Activated T-helper 1 cell treated with anti-CD3 and anti-CD28 coated beads, Interleukin-2, amount 50 U/mL, for 16 hours (primary cell): ENCODE measurements at places on chromosomes 7 and 10.
A peak's percentile ranks its signal among the peaks of the same experiment; 100 is the strongest.

GRCh38 chr7:50739744-50740435 lies 42.8 kb downstream of the GRB10 start:
- peak; percentile 38 for DNase-seq

DNA sequence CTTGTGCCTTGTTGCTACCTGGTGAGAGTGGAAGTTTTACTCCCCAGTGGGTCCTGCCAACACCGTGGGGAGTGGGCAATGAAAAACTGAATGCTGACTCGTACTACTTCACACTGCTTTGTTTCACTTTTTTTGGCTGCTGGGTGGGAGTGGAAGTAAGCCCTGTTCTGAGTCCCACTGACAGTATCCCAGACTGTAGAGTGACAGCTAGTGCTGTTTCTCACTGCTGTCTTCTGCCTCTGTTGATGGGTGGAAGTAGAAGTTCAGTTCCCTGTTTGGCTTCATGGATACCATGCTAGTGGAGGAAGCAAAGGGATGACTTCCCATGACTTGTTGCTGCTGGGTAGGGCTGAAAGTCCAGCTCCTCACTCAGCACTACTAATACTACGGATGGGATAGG lies 98.4 kb downstream of the STK31 start:
- DNase-seq = no peak

GRCh38 chr10:119651514-119652360 lies 557 bp downstream of the BAG3 start:
- DNase-seq = peak; percentile 22

GRCh38 chr7:106752367-106752766 lies 91.4 kb upstream of the CCDC71L start:
- no peak for DNase-seq

DNA sequence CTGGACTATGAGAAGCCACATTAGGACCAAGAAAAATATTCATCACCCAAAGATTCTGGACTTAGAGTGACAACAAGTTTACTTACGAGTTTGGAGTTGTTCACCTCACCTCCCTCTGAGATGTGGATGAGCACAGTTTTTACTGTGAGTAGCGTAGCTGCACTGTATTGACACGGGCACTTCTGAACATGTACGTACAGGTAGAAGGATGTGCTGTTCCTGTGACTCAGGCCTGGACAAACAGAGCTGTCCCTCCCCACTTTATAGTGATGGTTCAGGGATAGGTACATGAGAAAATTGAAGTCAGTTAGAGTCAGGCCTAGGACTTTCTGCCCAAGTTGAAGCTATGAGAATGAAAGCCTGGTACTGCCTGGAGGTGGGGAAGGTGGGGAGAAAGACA lies 80.9 kb upstream of the DYNC1I1 start:
- DNase-seq = no peak

GRCh38 chr7:47578579-47579270 lies 3.2 kb downstream of the TNS3 start:
- DNase-seq = no peak

- DNase-seq = no peak
Measured at GRCh38 chr10:50579491-50580261, 44.1 kb downstream of the SGMS1 start.

GRCh38 chr7:112405286-112405685 lies 45.0 kb upstream of the IFRD1 start:
- DNase-seq = no peak

- DNase-seq = no peak
Measured at GRCh38 chr10:13990392-13990805, 340.3 kb downstream of the FRMD4A start.

DNA sequence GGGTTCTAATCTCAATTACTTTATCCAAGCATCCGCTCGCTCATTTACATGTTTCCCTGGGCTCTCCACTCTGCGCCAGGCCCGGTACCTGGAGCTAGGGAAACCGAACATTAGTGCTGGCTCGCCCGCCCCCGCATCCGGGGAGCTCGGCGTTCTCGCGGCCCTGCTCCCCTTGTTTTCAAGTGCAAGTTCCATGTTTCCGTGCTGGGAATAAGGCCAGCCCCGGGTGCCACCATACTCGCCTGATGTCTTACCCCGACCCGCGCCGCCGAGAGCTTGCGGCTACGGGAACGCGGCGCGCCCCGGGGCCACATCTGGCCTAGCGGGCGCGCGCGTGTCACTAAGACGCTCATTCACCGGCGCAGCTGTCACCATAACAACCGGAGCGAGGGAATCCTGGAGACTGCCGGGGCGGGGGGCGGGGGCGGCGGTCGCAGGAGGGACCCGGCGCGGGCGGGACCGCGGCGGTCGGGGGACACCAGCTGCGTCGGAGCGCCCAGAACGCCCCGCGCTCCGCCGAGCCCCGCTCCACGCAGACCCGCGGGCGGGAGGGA lies at the start of gene NEURL1:
NEURL1 (plus strand) TSS at position 344 of the 554 bp plus-strand sequence. CDS start 683 bp downstream, outside the sequence.
- DNase-seq = no peak

- no peak for DNase-seq
Measured at GRCh38 chr10:126691456-126691855, 21.0 kb upstream of the C10orf90 start.

DNA sequence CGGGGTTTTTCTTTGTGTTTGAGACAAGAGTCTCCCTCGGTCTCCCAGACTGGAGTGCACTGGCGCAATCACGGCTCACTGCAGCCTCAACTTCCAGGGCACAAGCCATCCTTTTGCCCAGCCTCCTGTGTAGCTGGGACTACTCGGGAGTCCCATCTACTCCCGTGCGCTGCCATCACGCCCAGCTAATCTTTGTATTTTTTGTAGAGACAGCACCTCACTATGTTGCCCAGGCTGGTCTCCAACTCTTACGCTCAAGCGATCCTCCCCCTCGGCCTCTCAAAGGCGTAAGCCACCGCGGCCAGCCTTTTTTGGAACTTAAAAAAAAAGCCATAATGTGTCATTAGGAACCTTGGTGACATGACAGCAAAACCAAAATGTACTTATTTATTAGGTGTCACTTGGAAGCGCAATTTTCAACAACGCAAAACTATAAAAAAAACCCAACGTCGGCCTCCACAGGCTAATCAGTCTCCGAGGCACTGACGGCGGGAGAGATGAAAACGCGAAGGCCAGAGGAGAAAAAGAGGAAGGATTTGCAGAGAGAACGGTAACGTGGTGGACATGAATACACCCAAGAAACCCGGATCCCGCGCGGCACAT lies 911 bp upstream of the HNRNPH3 start:
- DNase-seq = no peak

DNA sequence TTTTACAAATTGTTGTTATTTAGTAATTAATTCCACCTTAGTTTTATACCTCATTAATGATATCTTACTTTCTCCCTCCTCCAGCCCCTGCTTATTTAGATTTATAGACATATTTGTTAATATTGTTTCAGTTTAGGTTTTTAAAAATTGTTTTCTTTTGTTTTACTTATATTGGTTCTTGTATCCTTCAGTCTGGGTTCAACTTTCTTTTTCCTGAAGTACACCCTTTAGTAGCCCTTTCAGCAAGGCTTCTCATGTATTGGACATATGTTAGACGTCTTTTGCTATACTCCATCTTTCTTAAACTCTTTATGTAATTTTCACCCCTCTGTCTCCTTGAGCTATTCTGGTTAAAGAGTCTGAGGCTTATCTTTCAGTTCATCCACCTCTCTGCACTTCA lies 12.8 kb upstream of the POU6F2 start:
- no peak for DNase-seq

- DNase-seq = no peak
Measured at GRCh38 chr10:60003651-60004523, 97.5 kb upstream of the CCDC6 start.

DNA sequence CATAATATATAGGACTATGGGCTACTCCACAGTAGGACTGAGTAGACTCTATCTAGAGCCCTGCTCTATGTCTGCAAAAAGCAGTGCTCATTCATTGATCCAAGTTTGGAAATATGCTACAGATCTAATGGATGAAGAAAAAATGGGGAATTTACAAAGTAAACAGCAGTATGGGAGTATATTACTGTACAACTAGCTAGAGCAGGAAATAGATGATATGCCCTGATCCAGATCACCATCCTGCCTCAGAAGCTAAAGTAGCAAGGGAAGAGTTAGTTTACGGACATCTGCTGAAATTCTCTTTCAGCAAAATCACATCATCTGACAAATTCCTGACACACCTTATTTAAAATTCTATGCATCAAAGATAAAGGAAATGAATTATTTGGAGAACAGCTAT lies 168.2 kb upstream of the SEMA3A start:
- DNase-seq = no peak

DNA sequence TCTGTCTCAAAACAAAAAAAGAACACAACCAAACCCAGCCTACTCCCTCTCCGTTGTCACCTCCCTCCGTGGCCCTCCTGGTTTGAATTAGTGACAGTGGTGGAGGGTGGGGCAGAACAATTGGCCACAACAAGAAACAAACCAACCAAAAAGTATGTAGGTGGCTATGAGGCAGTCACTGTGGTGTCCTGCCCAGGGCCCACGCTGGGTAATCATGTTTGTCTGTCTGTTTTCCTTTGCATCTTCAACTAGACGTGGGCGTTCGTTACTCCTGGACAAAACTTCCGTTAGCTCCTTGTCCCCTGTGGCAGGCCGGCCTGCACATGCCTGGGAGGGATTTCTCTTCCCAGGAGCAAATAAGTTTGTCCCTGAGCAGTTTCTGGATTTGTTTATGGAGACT lies 78.4 kb downstream of the XRCC2 start:
- DNase-seq = no peak

DNA sequence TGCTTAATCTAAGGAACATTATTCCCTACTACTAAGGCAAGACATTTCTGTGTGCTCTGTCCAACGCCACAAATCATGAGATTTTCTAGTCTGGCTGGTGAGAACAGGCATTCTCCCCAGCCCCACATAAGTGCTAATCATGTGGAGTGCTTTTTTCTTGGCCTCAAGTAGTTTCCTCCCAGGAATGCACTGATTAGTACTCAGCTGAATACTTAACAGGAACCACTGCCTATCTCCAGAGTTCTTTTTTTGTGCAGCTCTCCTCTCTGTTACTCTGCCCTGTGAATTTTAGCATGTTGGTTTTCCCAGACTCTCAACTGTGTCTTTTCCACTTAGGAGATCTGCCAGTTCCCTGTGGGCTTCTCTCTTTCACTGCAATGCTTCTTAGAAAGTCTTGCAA lies 1098.5 kb upstream of the LRRTM3 start:
- no peak for DNase-seq

DNA sequence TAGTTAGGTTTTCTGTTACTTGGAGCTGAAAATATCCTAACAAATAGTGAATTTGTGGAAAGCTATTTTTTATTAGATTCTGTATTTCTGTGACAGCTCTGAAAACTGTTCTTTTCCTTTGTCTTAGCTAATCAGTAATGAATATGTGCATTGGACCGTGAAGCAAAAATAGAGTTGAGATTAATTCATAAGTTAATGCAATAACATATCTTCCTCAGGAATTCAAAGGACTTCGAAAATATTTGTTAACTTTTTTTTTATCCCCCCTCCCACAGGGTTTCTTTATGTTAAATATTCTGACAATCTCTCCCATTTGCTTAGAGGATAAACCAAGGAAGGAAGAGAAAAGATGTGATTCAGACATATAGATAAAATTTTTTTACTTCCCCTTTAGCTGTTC lies 101.4 kb downstream of the PODXL start:
- DNase-seq = no peak

DNA sequence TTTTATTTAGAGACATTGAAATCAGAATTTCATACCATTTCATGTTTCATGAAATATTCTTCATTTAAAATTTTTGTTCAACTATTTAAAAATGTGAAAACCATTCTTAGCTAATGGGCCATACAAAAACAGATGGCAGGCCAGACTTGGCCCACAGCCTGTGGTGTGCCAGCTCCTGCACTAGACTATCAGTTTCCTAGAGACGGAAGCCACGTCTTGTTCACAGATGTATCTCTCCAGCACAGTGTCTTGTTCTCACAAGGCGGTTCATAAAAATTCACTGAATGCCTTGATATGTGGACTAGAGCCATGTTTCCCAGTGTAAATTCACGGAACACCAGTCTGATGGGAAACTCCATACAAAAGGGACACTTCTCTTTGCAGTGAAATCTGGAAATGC lies 216.0 kb downstream of the KCNMA1 start:
- DNase-seq = no peak

GRCh38 chr10:50063100-50063499 lies 4.7 kb upstream of the WASHC2A start:
- no peak for DNase-seq

- DNase-seq = no peak
Measured at GRCh38 chr7:41114131-41114530, 588.8 kb downstream of the INHBA start.

- DNase-seq = no peak
Measured at GRCh38 chr7:118057404-118057803, 126.6 kb upstream of the LSM8 start.

DNA sequence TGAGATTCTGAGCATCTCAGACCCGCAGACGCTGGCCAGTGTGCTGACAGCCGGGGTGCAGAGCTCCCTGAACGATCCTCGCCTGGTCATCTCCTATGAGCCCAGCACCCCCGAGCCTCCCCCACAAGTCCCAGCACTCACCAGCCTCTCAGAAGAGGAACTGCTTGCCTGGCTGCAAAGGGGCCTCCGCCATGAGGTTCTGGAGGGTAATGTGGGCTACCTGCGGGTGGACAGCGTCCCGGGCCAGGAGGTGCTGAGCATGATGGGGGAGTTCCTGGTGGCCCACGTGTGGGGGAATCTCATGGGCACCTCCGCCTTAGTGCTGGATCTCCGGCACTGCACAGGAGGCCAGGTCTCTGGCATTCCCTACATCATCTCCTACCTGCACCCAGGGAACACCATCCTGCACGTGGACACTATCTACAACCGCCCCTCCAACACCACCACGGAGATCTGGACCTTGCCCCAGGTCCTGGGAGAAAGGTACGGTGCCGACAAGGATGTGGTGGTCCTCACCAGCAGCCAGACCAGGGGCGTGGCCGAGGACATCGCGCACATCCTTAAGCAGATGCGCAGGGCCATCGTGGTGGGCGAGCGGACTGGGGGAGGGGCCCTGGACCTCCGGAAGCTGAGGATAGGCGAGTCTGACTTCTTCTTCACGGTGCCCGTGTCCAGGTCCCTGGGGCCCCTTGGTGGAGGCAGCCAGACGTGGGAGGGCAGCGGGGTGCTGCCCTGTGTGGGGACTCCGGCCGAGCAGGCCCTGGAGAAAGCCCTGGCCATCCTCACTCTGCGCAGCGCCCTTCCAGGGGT lies 703 bp downstream of the RBP3 start:
- no peak for DNase-seq

DNA sequence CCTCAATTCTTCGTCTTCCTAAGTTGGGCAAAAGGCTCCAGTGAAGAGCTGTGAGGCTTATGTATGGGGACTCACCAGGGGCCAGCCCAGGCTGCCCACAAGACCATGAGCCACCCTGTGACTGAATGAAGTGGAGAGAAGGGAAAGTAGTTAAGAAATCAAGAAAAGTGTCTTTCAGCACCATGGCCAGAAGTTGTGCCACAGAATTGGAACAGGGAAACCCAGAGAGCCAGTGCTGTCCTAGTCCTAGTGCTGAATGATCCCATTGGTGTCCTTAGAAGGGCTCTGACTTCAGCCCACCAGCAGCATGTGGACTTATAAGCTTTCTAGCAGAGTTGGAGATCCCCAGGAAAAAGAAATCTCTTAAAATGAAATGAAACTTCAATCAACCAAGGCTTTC lies 37.0 kb upstream of the CCSER2 start:
- DNase-seq = no peak

- no peak for DNase-seq
Measured at GRCh38 chr10:84012831-84013458, 126.4 kb upstream of the GHITM start.

GRCh38 chr10:1896153-1896552 lies 158.8 kb upstream of the ADARB2 start:
- no peak for DNase-seq

GRCh38 chr10:13491747-13492360 lies 37.0 kb downstream of the BEND7 start:
- no peak for DNase-seq
